ENCODE measurements at places on chromosomes 1 and 21.

- peak; percentile 91 for DNase-seq
Measured at GRCh38 chr1:228464487-228464983, 22.6 kb upstream of the RNF187 start.

GRCh38 chr1:186231861-186232436 is 143.1 kb downstream of the TPR start:
- no peak for DNase-seq

- no peak for DNase-seq
Measured at GRCh38 chr1:200631375-200631774, 10.8 kb upstream of the KIF14 start.

- DNase-seq: no peak
Measured at GRCh38 chr1:11245904-11246719, 16.2 kb downstream of the MTOR start.

GRCh38 chr1:217586586-217586985 is 44.3 kb downstream of the GPATCH2 start:
- DNase-seq: peak; percentile 52

DNA sequence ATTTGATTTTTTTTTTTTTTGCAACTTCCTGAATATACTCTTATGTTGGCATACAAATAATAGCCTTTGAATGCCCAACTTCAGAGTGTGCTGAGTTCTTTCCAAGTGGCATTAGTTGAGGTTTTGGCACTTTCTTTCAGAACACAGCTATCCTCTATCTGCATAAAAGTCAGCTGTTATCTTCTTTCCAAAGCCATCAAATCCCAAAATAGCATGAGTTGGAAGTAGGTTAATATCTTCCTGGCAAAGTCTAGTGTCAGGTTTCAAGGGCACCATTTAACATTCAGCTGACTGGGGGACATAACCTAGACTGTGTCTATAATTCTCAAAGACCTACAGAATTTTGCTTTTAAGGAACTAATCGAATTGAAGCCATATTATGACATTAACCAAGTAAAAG is 223.9 kb downstream of the PLPP3 start:
- DNase-seq: no peak

DNA sequence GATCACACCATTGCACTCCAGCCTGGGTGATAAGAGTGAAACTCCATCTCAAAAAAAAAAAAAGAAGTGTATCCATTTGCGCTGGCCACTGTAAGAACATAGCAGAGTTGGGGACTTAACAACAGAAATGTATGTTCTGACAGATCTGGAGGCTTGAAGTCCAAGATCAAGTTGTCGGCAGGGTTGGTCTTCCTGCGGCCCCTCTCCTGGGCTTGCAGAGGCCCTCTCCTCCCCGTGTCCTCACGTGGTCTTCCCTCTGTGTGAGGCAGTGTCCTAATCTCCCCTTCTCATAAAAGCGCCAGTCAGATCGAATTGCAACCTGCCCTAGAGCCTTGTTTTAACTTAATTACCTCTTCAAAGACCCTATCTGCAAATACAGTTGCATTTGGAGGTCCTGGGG is 52.6 kb downstream of the MT1HL1 start:
- no peak for DNase-seq

DNA sequence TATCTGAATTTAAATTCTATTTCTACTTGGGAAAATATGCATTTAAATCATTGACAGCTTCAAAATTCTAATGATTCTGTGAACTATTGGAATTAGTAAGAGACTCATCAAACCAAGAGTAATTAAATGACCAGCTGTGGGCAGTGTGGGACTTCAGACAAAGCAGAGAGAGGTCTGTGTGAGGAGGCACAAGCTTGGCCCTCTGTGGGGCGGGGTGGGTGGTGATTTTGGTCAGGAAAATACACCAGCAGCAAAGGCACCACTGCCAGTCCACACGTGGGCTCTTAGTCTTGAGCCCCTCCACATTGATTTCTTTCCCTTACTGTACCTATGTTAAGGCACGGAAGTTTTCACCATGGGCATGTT is 39.2 kb upstream of the RAB4A start:
- no peak for DNase-seq

DNA sequence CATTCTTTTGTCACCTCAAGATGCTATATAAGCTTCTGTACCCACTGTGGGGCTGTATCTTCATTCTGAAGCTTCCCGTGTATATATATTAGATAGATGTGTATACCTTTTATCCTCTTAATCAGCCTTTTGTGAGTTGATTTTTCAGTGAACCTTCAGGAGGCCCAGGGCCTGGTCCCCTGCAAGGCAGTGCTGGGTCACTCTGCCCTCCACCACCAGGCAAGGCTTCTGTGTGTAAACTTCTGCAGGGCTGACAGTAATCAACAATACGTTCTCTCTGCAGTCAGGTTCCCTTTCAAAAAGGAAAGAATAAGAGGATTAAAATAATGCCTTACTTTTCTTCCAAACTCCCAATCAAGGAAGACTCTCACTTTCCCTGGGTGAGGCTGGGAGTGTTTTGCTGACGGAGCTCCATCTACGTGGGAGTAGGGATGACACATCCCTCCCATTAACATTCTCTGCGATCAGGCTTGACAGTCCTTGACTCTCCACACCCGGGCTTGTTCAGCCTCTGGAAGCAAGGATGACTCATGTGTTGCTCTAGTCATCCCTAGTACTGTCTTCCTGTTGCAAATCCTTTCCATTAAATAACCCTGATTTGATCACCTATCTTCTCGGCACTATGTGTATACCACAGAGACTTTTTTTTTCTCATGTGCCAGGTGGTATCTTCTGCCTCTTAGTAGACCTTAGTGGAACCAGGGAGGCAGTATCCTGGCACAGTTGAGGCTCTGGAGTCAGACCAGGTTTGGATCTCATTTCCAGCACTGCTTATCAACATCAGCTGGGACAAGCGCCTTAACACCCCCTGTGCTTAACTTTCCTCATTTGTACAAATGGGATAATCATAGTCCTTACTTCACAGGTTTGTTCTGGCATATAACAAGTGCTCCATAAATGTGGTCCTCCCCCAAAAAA is 70.3 kb upstream of the KCNK1 start:
- DNase-seq: peak; percentile 93

DNA sequence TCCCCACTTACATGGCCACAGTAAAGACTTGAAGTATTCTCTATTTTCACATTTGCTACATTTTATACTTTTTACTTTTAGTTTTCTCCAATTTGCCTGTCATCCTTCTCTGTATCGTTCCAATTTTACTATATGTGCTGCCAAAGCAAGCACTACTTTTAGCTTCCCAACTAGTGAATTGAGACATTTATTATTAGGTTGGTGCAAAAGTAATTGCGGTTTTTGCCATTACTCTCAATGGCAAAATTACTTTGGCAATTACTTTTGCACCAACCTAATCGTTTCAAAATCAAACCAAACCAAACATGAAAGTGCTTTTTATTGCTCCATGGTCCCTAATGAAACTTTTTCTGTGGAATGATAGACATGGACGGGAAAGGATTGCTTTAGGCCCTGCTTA is 56.6 kb upstream of the ATF3 start:
- DNase-seq: no peak

DNA sequence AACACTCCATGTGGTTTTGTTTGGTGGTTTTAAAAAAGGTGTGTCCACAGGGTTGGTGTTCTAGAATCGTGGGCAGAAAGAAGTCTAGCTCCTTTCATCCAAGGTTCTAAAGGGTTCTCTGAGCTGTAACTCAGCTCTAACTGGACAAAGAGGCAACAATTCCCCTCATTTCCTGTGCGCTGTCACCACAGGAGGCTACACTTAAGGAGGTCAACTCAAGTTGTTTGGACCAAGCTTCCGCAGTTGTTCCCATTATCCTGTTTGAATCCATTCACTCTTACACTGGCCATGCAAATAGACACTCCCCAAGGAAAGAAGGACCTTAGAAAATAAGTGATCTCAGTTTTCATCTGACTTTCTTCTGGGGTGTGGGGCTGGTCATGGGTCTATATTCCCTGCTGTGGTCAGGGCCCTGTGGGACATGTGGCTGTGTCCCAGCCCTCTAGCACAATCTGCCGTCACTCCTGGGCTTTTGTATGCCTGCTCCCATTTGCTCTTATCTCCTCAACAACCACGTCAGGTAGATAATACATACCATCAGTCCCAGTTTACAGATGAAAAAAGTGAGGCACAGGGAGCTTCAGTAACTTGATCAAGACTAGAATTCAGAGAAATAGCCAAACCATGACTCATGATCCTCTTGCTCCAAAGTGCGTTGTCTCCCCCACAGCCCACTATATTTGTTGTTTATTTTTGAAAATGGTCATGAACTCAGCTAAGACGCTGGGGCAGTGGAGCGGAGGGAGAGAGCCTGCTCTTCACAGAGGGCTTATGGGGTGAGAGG is 103.6 kb downstream of the RHOU start:
- DNase-seq: peak; percentile 87

- DNase-seq: peak; percentile 20
Measured at GRCh38 chr1:86992861-86993260, 78.4 kb downstream of the HS2ST1 start.

DNA sequence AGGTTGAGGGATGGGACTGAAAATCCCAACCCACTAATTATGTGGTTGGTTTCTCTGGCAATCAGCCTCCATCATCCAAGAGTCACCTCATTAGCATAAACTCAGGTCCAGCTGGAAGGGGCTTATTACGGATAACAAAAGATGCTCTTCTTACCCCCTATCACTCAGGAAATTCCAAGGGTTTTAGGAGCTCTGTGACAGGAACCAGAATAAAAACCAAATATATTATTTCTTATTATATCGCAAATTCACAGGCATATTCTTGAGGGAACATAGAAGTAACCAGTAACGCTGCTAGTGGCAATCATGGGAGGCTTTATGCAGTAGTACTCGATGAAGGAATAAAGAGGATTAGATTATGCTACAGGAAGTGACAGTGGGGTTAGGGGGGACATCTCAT is 59.7 kb downstream of the ATF6 start:
- DNase-seq: no peak

DNA sequence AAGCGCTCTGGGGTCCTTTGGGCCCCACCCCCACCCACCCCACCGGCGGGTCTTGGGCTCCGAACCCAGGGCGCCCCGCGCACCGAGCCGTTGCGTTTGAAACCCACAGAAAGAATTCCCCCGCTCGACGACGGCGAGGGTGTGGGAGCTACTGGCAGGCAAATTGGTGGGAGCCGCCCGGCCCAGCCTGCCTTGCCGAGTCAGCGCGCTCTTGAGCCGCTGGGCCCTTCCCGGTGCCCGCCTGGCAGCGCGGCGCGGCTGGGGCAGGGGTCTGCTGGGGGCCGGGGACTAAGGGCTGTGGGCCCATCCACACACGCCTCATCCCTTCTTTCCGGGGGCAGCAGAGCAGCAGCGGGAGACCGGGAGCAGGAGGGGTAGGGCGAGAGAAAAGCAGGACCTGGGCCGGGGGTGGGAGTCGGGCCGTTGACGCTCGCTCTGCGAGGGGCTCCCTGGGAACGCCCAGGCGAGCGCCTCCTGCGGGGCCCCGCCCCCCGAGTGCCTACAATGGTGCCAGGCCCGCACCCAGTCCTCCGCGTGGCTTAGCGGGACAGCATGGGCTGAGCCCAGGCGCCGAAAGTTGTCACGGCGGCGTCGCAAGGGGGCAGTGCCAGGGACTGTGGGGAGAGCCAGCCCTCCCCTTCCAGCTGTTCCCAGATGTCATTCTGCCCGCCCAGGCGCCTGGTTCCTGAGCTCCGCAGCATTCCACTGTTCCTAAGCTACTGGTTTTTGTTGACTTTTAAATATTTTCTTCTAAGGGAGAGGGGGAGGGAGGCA is at the start of gene C1orf94:
C1orf94 (plus strand) TSS at position 78 of the 774 bp plus-strand sequence. CDS start 883 bp downstream, outside the sequence.
- DNase-seq: no peak

- no peak for DNase-seq
Measured at GRCh38 chr1:236532850-236533249, 9.1 kb downstream of the LGALS8 start.

- peak; percentile 89 for DNase-seq
Measured at GRCh38 chr1:217528271-217528670, 102.6 kb downstream of the GPATCH2 start.

DNA sequence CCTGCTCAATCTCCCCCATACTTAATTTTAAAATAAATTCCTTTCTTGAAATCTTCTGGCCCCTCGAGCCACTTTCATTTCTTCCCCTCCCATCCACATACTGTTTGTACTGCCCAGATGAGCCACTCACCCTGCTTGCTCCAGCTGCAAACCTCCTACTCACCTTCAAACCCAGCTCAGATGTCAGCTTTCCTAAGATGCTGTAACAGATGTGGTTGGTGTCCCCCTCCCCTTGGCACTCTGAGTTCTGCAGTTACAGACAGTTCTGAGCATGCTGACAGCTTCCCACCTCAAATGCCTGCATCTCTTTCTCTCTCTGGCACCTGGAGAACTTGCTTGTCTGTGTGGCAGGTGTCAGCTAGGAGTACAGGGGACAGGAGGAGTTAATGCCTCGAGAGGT is 106.7 kb downstream of the PTPRU start:
- DNase-seq: no peak

- no peak for DNase-seq
Measured at GRCh38 chr21:45830720-45831366, 150.7 kb upstream of the COL6A1 start.

DNA sequence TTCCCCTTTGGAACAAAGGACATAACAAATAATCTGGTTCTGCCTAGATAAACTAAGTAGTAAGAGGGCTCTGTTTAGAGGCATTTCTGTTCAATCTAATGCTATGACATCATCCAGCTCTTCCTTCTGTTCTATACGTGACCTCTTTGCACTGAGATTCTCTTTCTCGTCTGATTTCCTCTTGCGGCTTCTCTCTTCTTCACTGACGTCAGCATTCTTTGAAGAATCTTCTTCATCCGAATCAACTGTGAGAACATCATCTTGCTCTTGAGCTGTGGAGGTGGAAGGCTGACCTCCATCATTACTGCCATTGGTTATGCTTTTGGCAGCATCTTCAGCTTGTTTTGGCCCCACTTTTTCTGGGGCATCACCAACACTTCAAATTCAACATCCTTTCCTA is 130.4 kb downstream of the HS2ST1 start:
- DNase-seq: no peak

DNA sequence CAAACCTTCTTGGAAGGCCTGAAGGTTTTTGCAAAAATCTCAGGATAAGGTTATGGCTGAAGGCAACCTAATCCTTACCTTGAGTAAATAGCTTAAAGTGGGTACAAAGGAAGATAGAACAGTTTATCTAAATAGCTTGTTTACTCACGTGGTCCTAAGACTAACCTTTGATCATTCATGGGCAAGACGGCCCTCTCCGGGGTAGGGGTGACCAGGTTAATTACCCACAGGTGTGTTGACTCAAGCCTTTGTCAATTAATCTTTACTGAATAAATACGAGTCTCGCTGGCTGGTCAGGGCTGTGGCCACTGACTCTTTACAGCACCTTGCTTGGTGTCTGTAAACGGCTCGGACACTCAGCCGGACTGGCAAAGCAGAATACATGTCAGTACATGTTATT is 10.8 kb downstream of the AADACL4 start:
- no peak for DNase-seq

- DNase-seq: no peak
Measured at GRCh38 chr1:70194601-70195000, 10.8 kb downstream of the LRRC40 start.
